ENCODE measurements at places on chromosomes 4 and X.
A peak's percentile ranks its signal among the peaks of the same experiment; 100 is the strongest.

DNA sequence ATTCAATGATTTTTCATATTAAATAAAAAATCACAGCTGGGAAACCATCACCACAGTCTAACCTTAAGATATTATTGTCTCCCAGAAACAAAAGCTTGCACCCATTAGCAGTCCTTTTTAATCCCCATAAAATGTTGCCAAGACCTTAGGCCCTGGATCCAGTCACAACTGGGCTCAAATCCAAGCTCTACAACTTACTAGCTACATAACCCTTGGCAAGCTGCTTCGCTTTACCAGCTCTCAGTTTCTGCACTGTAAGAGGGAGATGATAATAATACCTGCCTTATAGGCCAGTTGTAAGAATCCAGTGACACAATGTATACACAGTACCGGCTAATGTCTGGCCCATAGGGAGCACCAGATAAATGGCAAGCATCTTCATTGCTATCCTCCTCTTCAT lies 400.9 kb upstream of the FGF13 start:
- no peak for DNase-seq

GRCh38 chrX:39308126-39308525 lies 506.9 kb downstream of the MID1IP1 start:
- DNase-seq = no peak

DNA sequence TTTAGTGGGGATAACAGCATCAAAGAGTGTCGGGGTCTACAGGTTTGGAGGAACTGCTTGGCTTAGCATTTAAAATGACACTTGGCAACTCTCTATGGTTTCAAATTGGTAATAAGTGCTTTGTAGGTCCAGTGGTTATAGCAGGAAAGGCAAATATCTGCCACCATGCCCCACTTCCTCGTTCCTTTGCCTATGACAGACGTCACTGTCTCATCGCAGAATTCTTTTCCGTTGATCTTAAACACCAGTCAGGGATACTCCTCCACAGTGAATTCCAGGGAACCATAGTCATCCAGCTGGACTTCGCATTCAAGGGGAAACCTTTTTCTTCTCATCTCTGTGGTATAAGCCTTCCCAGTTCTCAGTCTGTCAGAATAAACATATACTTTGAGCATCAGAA lies 319.1 kb downstream of the GPAT3 start:
- peak; percentile 60 for DNase-seq

- no peak for DNase-seq
Measured at GRCh38 chrX:47611926-47612325, 7.7 kb downstream of the SYN1 start.

GRCh38 chrX:72117636-72118210 lies 14.0 kb downstream of the RTL5 start:
- no peak for DNase-seq

DNA sequence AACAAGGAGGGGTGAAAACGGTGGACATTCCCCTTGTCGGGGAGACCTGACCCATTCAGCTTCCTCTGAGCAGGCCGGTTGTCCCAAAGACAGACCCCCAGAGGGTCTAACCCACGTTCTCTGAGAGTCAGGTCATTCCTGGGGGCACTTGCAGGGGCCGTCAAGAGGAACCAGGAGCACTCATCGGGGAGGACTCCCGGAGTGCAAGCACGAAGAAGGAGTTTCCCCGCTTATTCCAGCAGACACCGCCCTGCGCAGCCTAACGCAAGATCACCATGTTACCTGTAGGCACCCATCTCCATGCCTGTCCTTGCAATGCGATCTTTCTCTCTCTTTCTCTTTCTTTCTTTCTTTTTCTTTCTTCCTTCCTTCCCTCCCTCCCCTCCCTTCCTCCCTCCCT lies 154.2 kb downstream of the SHOX start:
- DNase-seq = no peak

DNA sequence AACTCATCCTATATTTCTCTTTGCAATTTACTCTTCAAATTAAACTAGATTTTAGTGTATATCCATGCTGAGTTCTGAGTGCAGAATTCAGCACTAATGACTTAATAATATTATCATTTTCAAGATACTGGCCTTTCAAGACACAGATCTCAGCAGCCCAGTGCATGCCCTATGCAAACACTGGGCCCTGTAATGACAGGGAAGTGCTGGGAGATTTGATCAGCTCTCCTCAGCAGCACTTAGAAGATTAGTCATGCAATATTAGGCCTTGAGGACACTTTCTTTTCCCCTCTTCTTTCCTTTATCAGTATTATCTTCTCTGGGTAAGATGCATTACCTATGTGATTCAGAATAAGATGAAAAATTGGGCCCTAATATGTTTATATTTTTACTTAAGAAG lies 207.1 kb downstream of the PPP3CA start:
- no peak for DNase-seq

- no peak for DNase-seq
Measured at GRCh38 chr4:145034727-145035211, 63.2 kb downstream of the ANAPC10 start.

- DNase-seq = no peak
Measured at GRCh38 chrX:39921838-39922237, 175.9 kb downstream of the BCOR start.

DNA sequence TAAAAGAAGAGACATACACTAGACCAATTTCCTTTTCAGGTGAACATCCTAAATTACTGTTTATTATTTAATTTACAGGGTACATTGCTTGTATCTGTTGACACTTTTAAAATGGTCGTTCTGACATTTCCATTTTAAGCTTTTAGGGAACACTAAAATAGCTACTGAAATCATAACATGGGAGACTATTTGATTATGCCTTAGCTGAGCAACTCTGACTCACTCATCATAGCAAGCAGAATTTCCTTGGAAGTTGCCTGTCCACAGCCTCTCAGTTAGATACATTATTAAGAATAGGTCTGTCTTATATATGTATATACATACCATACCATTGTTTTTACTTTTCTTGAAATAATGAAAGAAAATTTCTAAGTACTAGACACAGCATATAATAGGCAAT lies 22.0 kb downstream of the GUCY1B1 start:
- DNase-seq = no peak

Measured in Panc1 (cell line).